ENCODE measurements at places on chromosomes 6 and 20.

DNA sequence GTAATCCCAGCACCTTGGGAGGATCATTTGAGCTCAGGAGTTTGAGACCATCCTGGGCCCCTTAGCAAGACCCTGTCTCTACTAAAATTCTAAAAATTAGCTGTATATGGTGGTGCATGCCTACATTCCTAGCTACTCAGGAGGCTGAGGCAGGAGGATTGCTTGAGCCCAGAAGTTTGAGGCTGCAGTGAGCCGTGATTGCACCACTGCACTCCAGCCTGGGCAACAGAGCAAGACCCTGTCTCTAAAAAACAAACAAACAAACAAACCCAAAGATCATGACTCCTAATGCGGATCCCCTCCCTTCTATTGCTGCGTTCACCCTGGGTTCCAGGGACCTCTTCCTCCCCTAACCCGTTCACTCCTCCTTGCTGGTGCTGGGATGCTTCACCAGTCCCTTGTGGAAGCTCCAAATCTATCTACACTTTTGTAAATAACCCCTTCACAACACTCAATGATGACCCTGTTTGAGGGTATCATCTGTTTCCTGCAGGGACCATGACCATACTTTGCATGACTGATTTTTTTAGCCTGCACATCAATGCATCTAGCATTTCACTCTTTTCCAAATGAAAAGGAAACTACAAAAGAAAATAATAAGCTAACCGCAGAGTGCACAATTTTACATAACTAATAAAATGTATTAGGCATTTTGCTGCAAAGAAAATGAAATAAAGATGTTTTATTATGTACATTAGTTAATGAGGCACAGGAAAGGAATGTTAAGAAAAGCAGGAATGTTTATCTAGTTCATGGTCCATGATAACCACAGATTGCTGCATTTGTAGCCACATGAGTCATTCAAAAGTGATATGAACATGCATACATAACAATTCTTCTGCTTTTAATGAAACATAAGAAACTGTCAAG is 30.5 kb upstream of the IPCEF1 start:
- ATAC-seq = peak; percentile 97

GRCh38 chr6:13296536-13296997 is 31.8 kb downstream of the TBC1D7 start:
- ATAC-seq = no peak

GRCh38 chr20:63696628-63697356 is at the start of gene TNFRSF6B:
Gene TNFRSF6B, plus strand, starts transcription at chr20:63696652. Its CDS starts 116 bp downstream, at chr20:63696768.
- peak; percentile 2 for ATAC-seq

DNA sequence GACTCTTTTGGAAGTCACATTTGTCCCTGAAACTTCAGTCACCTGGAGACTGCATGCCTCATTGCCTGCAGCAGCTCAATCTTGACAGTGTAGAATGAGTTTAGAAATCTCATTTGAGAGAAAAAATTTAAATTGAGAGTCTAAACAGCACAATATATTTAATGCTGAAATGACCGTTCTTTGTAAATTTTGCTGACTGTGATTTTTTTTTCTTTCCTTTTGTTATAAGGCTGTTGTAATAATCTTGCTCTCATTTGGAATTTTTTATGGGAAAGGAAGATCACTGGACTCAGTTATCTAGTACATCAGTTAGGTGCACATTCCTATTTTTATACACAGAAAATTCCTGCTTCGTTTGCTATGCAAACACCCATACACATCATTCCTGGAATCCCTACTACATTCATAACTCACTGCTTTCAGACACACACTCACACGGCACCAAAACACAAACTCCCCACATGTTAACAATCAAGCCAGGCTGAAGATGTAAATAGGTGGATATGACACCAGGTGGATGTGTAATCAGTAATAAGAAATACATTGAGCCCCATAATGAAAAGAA is 43.8 kb downstream of the PTCHD4 start:
- no peak for ATAC-seq

DNA sequence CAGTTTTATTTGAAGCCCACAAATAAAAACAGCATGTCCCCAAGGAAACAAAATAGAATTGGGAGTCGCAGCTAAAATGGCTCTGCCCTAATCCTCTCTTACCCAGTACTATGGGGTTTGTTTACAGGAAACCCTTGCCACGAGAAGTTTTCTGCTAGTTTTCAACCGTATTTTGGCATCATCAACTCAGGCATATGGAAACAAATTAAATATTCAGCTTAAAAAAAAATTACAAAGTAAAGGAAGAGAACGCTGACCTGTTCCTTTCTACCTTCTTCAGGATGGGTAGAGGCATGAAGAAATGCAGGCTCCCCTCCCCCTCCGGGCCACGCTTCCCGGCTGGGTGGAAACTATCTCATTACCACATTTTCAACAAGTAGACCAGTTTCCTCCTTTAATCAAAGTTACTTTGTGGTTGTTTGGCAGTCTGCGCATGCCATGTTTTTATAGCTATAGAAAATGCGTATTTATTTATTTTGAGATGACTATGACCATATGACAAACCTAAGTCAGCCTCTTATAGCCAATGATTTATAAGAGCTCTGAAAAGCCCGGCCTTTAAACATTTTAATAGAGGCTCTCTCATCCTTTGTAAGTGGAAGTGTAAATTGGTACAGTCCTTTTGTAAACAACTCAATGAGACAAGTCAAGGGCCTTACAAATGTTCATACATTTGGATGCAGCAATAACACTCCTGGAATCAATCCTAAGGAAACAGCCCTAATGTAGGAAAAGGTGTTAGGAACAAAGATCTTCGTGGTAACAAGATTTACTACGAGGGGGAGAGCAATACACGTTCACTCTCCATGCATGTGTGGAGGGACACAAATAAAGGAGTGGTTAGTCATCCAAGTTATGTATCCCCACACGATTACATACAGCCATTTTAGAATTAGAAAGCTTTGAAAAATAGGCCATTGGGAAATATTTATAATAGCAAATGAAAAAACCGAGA is 16.1 kb upstream of the ZNF217 start:
- no peak for ATAC-seq

- ATAC-seq = no peak
Observed at GRCh38 chr6:92589996-92590395, 829.4 kb downstream of the EPHA7 start.

- no peak for ATAC-seq
Observed at GRCh38 chr6:83126223-83126622, 58.8 kb downstream of the DOP1A start.

GRCh38 chr6:125099211-125100073 is 54.1 kb upstream of the TPD52L1 start:
- peak; percentile 81 for ATAC-seq

DNA sequence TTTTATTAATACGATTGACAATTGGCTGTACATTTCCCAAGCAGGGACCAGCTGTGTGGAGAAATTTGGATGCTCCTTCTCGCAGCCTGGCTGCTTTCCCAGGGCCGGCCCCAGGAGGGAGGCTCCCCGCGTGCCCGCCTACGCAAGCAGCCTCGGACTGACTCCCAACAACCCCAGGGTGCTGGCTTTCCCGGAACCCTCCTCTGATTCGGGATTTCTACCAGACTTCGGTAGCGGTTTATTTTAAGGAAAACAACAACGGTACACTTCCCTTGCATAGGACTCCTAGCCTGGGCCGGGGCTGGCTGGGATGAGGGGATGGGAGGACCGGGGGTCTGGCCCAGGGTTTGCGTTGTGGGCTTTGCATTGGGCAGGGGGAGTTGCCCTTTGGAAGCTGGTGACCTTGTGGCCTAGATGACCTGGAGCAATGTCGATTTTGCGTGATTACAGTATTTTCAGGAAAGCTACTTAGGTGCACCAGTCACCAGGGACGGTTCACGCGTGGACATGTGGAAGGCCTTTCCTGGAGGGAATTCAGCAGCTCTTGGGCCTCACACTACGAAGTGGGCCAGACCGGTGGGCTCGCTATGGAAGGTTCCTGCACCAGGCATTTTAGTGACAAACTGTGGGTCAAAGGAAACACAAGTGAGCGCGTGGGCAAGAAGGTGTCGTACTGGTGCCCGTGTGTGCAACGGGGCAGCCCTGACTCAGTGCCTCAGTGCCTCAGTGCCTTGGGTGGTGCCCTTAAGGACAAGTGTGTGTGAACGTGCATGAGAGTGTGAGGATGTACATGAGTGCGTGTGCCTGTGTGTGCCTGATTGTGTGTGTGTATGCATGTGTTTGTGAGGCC is 20.7 kb upstream of the PHACTR3 start:
- ATAC-seq = no peak

DNA sequence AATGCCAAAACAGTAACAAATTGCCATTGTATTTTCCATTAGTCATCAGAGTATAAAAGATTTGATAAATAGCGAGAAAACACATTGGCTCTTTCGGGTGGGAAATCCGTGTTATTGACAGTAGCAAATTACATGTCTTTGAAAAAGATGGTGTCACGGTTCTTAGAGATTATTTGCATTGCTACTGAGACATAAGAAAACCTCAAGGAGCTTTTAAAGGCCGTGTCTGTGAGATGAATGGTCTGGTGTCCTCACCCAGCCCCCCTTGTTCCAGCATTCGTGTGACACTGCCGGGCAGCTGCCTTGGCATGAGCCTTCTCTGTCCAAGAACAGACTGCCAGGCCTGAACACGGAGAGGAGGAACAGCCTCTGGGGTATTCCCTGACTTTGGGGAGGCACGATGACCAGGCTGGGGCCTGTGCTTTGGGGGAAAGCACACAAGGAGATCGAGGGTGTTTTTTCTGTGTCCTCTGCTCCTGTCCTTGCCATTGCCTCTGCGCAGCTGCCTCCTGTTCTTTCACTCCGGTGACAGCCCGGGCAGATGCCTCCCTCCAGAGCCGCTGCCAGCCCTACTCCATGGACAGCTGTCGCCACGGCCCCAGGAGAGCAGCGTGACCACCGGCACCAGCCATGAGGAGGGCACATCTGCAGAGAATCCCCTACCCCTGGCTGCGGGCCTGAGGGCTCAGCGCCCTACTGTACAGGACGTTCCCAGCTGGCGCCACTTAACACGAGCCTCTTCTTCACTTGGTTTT is 167.7 kb upstream of the CDYL start:
- ATAC-seq = no peak

GRCh38 chr6:143741480-143741879 is 63.7 kb downstream of the PHACTR2 start:
- ATAC-seq = no peak

DNA sequence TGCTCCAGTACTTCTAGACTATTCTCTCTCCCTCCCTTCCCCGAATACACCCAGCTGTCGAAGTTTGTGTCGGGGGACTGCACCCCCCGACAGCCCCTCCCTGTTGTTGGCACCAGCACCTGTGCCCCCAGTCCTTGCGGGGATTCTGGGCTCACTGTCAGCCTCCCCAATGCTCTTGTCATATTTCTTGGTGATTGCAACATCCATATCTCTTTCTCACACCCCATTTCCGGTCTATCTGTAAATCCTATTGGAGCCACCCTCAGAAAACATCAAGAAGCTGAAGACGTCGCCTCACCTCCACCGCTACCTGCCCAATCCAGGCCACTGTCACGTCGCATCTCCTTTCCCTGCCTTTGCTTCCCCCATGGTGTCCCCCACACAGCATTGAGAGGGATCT is 32.6 kb upstream of the VSTM2L start:
- no peak for ATAC-seq

- ATAC-seq = no peak
Observed at GRCh38 chr6:123518441-123519188, 118.1 kb downstream of the TRDN start.

GRCh38 chr20:54123587-54124180 is 50.1 kb downstream of the CYP24A1 start:
- ATAC-seq = peak; percentile 86

DNA sequence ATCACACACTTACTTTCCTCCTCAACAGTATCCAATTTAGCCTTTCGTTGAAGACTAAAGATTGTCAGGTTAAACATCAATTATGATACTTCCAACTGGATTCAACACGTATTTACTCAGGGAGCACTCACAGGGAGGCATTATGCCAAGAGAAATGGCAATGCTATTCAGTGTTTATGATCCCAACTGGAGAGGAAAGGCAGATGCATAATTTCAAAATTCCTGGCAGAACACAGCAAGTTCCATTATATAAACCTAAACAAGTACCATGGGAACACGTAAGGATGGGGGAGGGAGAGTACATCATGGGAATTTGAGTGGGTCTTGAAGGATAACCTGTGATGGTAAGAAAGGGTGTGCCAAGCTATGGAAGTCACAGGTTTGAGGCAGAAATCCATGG is 112.7 kb downstream of the ISM1 start:
- ATAC-seq = no peak

- ATAC-seq = no peak
Observed at GRCh38 chr20:44010162-44010704, 95.6 kb downstream of the TOX2 start.

- no peak for ATAC-seq
Observed at GRCh38 chr20:17837179-17837578, 131.4 kb downstream of the SNX5 start.

DNA sequence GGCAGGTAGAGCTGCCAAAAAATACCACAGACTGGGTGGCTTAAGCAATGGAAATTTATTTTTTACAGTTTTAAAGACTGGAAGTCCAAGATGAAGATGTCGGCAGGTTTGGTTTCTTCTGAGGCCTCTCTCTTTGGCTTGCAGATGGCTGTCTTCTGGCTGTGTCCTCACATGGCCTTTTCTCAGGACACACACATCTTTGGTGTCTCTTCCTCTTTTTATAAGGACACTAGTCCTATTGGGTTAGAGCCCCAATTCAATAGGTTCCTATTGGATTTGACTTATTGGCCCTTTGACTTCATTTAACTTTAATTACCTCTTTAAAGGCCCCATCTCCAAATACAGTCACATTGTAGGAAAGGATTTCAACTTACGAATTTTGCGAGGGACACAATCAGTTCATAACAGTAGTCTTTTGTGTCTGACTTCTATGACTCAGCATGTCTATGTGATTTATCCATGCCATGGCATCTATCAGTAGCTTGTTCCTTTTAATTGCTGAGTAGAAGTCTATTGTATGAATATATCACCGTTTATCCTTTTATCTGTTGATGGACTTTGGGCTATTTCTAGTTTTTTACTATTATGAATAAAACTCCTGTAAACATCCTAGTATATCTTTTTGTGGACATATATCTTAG is 11.0 kb upstream of the TCP11 start:
- no peak for ATAC-seq

GRCh38 chr6:56904068-56904467 is 50.8 kb upstream of the BEND6 start:
- ATAC-seq = no peak

- ATAC-seq = no peak
Observed at GRCh38 chr6:153121311-153121710, 9.8 kb downstream of the RGS17 start.

GRCh38 chr6:111862314-111862713 is 10.9 kb downstream of the FYN start:
- no peak for ATAC-seq

All from SK-N-SH treated with all-trans-retinoic acid at 6 μM for 48 hours (cell line).